ELF-1 (cell line): ENCODE measurements at places on chromosomes 6 and 20.

DNA sequence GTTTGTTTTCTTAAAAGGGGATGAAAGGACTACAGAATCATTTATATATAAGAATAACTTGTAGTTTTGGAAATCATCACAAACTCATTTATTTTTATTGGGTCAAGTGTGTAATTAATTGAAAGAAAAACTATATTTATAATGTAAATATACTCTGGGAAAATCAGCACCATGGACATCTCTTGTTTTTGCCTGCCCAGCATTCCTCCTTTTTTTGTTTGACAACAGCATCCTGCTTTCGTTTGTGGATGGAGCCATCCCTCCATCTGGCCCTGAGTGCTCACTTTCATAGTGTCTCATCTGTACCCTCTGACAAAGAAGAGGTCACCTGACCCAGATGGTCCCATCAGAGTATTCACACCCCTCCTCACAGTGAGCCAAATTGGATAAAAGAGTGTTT, 308.2 kb upstream of the HTR1E start:
- no peak for DNase-seq

- no peak for DNase-seq
Observed at GRCh38 chr6:67633058-67633457, 1002.0 kb upstream of the ADGRB3 start.

DNA sequence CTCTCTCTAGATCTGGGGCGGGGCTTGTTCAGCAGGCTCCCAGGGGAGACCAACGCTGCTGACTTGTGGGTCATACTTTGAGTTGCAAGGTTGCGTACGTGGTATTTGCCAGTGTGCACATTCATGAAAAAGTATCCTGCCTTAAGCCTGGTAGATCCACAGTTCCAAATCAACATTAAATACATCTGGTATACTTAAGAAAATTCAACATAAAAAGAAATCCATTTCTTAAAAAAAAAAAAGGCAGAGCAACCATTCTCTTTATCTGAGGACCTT, 81.4 kb downstream of the SLC22A3 start:
- DNase-seq: no peak

GRCh38 chr6:76683985-76684384, 611.5 kb upstream of the IMPG1 start:
- DNase-seq: no peak

- no peak for DNase-seq
Observed at GRCh38 chr20:22773344-22773743, 189.0 kb upstream of the FOXA2 start.

GRCh38 chr20:47991875-47992488, 206.7 kb upstream of the SULF2 start:
- DNase-seq: no peak

- no peak for DNase-seq
Observed at GRCh38 chr6:84498905-84499304, 265.5 kb downstream of the TBX18 start.

GRCh38 chr20:34712525-34713192, 8.5 kb downstream of the TP53INP2 start:
- no peak for DNase-seq
